ENCODE measurements at places on chromosomes 6 and 20.

DNA sequence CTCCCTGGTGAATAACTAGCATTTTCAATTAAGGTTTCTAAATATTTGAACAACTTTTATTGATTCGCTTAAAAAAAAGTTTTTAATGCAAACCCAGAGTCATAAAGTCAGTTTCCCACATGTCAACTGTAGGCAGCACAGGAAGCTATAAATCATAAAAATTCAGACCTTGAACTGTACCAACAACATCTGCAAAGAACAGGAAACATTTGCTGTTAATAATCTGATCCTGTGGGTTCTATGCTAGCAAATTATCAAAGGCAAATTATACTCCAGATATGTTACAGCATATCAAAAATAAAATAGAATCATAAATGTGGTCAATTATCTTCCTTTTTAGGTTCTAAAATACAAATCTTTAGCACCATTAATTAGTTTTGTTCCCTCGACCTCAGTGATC is 16.6 kb upstream of the MAP7 start:
- no peak for DNase-seq

DNA sequence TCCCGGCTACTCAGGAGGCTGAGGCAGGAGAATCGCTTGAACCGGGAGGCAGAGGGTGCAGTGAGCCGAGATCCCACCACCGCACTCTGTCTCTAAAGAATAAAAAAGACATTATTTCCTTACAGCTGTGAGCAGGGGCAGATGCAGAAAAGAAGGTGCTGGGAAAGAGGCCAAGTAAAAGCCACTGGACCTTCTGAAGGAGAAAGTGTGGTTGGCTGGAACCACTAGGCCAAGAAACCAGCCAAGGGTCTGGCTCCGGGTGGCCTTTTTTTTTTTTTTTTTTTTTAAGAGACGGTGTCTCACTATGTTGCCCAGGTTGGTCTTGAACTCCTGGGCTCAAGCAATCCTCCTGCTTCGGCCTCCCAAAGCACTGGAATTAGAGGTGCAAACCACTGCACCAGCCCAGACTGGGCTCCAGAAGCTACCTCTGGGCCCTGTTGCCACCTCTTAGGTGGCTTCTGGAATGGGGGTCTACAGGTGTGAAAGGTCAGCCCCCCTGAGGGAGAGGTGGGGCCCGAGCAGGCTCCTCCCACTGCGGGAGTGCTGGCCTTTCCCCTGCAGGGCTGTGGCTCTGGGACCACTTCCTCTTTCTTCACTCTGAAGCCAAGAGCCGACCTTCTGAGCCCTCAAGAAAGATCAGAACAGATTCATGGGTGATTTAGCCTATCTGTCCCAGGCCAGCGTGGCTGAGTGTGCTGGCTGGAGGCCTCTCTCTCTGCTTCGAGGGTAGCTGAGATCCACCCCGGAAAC is at the start of gene FGD2:
TSS of gene FGD2 (plus strand) at position 595 of the 750 bp plus-strand sequence. CDS start 163 bp downstream, outside the sequence.
- DNase-seq: no peak

GRCh38 chr6:116450769-116451740 is 10.1 kb upstream of the CALHM6 start:
- DNase-seq: no peak

DNA sequence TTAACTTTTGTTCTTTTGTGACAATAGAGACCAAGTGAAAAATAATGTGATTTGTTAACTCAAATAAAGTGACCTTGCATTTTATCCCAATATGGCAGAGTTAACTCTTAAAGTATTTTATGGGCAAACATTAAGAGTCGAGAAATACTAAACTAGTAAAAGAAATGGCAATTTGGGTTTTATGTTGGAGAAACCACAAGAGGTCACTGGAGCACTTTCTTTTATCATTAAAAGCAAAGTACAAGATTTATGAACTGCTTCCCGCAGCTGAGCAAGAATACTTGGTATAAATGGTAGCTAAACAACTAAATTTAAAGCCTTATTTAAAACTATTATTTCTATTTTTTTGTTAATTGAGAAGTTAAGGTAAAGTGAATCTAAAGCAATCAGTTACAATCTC is 33.5 kb upstream of the MCM9 start:
- DNase-seq: no peak

DNA sequence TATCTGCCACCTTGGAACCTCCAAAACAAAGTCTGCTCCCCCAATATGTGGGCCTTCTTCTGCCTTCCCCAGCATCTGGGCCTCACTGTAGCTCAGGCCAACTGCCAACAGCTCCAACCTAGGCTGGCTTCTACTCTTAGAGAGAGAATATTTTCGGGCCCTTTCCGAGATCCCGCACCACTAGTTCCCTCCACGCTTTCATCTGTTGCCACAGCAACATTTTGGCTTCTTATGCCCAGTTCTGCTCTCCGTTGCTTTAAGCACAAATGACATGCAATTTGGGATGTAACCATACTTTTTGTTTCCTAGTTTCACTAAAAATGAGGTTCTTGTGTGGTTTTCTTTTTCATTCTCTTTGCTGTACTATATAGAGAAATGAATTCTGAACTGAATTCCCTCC is 33.6 kb downstream of the PSMB9 start:
- no peak for DNase-seq

- no peak for DNase-seq
These were observed 3.8 kb upstream of the WFDC12 start for GRCh38 chr20:45128099-45128498.

- DNase-seq: no peak
These were observed 16.7 kb downstream of the MAP3K4 start for GRCh38 chr6:161008245-161008644.

- no peak for DNase-seq
These were observed 113.9 kb upstream of the PRSS16 start for GRCh38 chr6:27133281-27134227.

- no peak for DNase-seq
These were observed 734 bp downstream of the MMS22L start for GRCh38 chr6:97282238-97282725.

DNA sequence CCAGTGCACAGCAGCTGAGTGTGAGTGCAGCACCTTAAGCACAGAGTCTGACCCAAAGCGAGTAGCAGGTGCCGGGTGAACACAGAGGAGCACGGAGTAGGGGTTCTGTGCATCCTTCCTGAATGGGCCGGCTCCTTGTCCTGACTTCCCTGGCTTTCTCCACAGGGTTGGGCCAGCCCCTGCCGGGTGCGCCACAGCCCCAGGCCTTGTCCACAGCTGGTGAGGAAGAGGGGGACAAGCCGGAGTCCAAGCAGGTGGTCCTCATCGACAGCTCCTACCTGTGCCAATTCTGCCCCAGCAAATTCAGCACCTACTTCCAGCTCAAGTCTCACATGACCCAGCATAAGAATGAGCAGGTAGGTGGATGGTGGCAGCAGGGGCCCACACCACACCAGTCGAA is 34.9 kb downstream of the ZNF341 start:
- DNase-seq: no peak

GRCh38 chr6:74000666-74001490 is 304.9 kb downstream of the CD109 start:
- no peak for DNase-seq

- no peak for DNase-seq
These were observed 811.0 kb upstream of the GJE1 start for GRCh38 chr6:141321493-141322347.

DNA sequence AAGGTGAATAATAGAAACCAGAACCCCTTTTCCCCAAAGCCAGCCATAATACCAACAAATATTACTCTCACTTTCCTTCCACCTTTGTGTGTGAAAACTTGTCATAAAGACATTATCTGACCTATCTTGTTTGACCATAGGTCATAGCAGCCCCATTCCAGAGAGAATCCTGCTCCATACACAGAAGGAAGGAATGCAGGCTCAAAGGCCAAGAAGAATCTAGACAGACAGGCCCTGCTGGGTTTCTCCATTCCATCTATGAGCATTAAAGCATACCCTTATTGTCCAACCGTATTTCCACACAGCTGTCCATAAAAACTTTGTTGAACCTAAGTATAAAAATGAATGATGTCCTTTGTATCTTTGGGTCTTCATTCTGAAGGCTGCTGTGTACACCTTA is 40.7 kb upstream of the KCNK5 start:
- DNase-seq: no peak

DNA sequence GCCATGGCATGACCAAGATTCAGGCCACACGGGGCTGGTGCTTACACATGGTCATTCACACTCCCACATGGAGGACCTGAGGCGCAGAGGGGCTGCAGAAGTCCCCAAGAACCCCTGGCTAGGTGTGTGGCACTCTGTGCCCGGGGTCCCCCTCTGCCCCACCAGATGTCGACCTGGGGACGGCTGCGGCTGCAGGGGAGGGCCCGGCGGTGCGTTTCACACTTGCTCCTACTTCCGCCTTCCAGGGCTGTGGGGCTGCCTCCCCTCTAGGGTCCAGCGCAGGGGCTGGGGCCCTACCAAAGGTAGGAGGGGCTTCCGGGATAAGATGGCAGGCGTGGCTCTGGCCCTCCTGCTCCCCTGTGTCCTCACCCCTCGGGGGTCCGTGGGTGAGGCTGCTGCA is 81.1 kb upstream of the SLCO4A1 start:
- no peak for DNase-seq

- DNase-seq: no peak
These were observed 820 bp upstream of the TREML2 start for GRCh38 chr6:41201764-41202173.

DNA sequence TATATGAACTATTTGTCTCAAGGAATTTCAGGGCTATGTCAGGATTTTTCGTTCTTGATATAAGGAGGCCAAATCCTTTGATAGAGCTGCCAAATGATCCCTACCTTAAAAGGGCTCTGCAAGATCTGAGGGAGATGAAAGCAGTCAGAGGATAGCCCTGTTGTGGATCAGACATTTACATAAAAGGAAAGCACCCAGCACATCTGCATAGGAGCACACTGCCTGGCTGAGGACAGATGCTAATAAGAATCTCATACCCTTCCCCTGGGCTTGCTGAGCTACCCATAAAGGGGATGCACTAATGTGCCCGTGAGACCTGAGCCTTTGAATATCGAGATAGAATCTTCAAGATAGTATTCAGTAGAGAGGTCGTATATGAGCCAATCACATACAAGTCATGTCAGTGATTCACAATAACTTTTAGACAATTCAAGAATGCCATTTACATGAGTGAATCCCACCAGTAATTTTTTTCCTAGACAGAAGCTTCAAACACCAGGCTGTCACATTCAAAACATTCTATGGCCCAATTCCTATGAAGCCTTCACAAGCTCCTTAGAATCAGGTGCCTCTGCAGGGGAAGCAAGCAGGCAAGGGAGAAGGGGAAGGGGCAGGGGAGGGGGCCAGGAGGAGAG is 71.1 kb downstream of the STMND1 start:
- no peak for DNase-seq

GRCh38 chr6:159037756-159038290 is 7.0 kb downstream of the TAGAP start:
- DNase-seq: no peak

GRCh38 chr6:168137024-168137423 is 58.0 kb upstream of the FRMD1 start:
- DNase-seq: no peak

DNA sequence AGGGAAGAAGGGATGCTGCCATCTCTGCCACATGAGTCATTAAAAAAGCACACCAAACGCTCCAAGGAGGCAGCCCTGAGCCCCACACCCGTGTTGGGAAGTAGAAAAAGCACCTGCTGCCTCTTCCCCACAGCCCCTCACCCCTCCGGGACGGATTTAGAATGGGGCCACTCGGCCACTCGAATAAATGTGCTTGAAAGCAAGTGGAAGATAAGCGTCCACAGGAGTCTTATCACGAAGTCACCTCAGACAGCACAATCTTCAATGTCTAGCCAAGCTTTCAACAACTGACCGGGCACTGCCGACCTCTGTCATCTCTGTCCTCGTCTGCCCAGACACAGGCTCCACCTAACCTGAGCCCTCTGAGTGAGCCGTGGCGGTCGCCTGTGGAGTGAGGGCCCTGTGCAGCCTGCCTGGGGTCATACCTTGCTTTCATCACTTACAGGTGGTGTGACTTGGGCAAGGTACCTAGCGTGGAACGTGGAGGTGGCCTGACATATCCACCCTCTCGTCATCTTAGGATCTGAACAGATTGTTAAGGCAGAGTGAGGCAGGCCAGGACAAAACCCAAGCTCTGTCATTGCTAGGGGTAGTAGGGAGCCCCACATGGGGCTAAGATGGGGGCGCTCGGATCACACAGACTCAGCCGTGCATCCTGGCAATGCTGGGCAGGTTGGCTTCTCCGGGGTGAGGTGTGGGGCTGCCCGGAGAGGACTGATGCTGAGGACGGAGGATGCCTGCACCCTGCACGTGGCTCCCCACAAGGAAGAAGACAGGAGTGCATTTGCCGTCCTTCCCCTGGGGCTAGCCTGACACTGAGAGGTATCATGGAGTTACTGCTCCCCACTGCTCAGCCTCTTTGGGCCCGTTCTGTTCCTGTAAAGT is 34.8 kb downstream of the PSMG4 start:
- no peak for DNase-seq

DNA sequence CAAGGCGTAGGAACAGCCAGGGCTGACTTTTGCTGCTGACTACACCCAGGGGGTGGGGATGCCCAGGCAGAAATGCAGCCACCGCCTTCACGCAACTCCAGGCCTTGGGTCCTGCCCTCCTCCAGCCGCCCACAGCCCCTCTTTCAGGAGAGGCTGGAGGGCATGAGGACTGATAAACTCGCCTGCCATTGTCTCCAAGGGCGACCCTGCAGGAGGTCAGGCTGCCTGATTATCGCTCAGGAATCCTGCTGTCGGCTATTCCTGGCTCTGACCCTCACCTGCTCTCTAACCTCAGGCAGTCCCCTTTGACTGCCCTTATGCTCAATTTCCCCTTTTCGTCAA is 62.0 kb upstream of the HDDC2 start:
- no peak for DNase-seq

GRCh38 chr6:15254070-15254975 is 8.5 kb downstream of the JARID2 start:
- no peak for DNase-seq

DNA sequence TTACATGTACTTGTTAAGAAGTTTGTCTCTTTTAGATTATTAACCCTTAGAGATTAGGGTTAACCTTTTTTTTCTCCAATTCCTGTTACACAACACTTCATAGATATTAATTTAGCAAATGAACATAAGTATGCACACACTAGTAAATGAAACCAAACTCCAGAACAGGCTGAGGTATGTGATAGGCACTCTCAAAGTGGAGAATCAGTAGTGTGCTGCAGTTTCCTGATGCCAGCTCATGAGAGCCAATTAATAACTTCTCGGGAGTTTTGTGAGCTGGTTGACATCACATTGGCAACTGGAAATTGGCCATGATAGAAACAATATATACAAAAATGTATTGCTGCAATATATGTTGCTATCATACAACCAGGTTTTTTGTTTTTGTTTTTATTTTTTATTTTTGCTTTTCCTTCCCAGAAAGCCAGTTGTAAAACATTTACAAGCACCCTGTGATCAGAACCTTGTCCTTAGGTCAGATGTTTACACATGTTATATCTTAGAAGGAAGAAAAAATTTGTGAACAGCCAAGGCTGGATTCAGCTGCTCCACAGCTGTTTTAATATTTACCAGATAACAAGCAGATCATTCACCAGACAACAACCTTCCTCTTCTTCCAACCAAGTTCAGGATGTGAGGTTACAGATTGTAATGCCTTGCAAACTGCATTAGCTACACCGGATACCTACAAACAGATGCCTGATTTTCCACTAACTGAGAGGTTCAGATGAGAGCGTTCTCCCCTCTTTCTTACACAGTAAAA is 42.4 kb upstream of the ECHDC1 start:
- DNase-seq: no peak

All from activated CD8-positive, alpha-beta memory T cell treated with anti-CD3 and anti-CD28 coated beads for 1 hour (primary cell).